ENCODE measurements at places on chromosomes 12 and 14. TPM values are rescaled to one million over a fixed set of nuclear protein-coding genes. Genes with fewer than 3 reads are reported as not detected.

Gene COCH
- 5.8 TPM for total RNA-seq

Gene PIP4K2C
- 12.3 TPM for total RNA-seq

Gene LMNTD1
- total RNA-seq = not detected

Gene OVCH1
- not detected for total RNA-seq

Gene TOMM20L
- total RNA-seq = not detected

Gene ART4
- total RNA-seq = not detected

GRCh38 chr14:26941521-26941920, 343.7 kb upstream of the NOVA1 start:
- DNase-seq = no peak

- no peak for DNase-seq
These were observed 84.6 kb upstream of the BCL2L14 start for GRCh38 chr12:11986165-11986564.

DNA sequence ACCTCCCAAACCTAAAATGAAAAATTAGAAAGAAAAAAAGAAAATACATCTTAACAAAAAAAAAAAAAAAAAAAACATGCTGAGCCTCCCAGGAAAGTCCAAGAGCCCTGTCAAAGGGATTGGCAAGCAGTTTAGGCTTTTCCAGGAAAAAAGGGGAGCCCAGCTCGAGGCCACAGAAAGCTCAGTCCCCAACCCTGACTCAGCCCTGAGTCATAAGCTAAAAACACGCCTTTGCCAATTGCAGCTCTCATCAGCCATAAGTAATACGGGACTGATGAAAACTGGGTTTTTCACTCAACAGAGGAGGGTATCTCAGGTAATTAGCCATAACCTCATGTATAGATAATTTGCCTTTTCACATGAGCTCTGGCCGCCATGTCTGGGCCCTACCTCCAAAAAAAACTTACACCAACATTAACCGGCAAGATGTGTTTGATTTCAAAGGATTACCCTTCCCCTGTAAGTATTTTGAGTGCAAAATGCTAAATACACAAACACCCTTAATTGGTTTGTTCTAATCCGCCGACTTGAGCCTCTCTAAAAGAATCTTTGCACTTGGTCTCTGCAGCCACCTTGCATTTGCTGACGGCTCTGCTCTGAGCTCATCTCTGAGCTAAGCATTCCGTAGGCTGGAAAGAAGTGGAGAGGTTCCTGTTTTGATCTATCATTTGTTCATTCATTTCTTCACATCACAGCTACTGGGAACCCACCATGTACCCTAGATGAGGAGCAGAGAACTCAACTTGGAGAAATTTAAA, 319.2 kb downstream of the BCL11B start:
- DNase-seq = peak; percentile 17

GRCh38 chr14:105529569-105530284, 3.3 kb downstream of the TMEM121 start:
- peak; percentile 70 for DNase-seq

- DNase-seq = no peak
These were observed 761.2 kb downstream of the NOVA1 start for GRCh38 chr14:25836636-25837035.

- no peak for DNase-seq
These were observed 170.4 kb upstream of the HIF1A start for GRCh38 chr14:61524936-61525292.

DNA sequence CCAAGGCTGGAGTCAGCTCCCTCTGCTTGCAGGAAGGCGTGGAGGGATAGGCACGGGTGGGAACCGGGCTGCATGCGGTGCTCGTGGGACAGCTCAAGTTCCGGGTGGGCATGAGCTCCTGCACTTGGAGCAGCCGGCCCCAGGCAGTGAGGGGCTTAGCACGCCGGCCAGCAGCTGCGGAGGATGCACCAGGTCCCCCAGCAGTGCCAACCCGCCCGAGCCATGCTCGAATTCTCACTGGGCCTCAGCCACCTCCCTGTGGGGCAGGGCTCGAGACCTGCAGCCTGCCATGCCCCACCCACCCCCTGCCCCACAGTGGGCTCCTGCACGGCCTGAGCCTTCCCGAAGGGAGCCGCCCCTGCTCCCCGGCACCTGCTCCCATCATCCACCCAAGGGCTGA, 1501.8 kb downstream of the AACS start:
- no peak for DNase-seq

DNA sequence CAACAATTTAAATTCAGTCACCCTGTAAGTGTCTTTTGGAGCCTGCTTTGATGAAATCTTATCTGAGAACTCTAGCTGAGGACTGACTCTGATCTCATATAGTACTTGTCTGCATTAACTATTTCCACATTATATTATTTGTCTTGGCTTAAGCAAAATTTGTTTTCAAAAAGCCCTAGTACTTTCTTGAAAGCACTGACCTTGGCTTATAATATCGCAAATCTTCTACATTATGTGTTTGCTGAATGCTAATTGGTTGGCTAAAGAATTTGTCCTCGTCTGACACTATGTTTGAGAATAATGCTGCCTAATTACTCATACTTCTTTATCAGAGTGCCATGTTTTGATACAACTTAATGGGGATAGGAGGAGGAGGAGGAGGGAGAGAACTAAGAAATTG, 46.9 kb upstream of the FLRT2 start:
- DNase-seq = no peak

- DNase-seq = no peak
These were observed 118.9 kb downstream of the SLC25A47 start for GRCh38 chr14:100442036-100442435.

DNA sequence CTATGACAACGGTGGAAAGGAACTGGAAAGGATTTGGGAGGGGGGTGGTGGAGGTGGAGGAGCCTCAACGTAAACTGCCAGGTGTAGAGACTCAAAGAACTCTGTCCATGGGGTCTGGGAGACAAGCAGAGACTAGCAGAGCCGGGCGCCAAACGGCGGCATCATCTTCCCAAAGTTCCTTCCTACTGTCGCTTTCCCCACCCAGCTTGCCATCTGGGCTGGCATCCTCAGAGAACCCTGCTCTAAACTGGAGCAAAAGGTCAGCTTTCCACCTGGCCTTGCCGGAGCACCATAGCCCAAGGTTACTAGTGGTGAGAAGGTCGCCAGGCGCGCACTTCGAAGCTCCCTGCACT, 4.0 kb upstream of the IRF2BPL start:
- no peak for DNase-seq

DNA sequence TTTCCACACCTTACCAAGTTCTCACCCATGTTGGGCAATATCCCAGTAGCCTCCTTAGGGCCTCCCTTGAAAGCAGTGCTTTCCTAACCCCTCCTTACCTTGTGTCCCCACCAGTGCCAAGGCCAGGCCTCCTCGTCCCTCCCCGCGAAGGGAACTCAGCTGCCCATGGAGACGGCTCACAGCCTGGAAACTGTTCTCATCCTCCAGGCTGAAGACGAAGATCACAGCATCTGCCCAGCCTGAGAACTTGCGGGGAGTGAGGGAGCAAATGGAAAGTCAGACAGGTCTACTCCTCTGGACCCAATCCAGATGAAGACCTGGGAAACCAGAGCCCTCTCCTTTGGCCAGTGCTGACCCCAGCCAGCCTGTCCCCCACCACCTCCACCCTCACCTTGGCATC, 4.6 kb downstream of the AGAP2 start:
- no peak for DNase-seq

- no peak for DNase-seq
These were observed 167.0 kb upstream of the FKBP4 start for GRCh38 chr12:2627835-2628191.

DNA sequence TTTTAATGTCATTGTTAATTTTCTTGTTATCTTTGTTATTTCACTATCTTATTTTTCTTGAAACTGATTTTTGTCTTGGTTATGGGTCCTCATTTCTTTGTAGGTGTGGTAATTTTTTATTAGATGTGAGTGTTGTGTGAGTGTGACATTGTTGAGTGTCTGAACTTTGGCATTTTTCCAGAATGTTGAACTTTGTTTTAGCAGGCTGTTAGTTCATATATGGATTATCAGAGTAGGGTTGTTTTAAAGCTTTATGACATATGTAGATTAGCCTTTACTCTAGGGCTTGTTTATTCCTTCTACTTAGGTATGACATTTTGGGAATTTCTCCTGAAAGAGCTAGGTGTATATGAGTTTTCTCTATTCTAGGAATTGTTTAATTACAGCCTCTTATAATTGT, 103.9 kb downstream of the ARID2 start:
- no peak for DNase-seq

DNA sequence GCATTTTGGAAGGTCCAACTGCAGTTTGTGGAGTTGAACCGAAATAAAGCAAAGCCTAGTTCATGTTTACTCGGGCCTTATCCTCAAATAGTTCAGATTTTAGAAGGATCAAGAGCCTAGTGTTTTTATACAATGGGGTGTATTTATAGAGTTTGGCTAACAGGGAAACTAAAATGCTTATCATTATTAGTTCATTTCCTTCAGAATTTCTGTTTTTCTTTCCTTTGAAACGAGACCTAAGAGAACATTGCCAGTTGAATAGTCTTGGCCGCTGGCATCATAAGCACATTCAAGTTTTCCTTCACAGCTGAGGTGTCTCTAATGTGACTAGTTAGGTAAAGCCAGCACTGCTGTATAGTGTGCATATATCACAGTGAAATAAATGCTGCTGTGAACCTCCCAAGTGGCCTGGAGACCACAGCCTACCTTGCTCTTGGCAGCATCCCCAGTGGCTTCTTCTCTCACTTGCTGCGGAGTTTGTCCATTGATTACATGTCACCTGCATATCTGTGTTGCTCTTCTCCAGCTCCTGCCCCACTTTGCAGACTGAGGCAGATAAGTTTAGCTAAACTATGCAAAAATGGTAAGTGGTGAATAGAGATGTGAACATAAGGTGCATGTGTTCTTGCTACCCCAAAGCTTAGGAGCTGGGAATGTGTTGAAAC, 88.8 kb downstream of the ANO6 start:
- DNase-seq = no peak

GRCh38 chr12:115755061-115755724, 522.3 kb downstream of the MED13L start:
- no peak for DNase-seq

GRCh38 chr12:83827860-83828259, 1084.7 kb downstream of the SLC6A15 start:
- no peak for DNase-seq

DNA sequence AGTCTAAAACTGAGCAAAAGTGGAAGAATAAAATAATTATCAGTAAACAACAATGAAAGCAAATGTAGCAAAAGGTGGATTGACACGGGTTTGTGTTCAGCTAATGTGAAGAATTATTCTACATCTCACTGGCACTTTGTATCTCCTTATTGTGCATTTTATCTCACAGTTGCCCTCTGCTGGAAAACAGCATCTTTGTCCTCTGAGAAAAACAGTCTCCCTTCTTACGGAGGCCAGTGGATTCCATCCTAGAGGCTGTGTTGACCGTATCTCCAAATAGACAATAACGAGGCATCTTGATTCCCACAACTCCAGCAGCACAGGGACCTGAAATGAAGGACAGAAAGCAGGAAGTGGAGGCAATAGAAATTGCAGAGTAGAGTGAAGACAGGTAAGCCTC, 51.3 kb upstream of the PLBD1 start:
- DNase-seq = no peak

- DNase-seq = no peak
These were observed 26.8 kb downstream of the DUSP6 start for GRCh38 chr12:89325495-89325894.

DNA sequence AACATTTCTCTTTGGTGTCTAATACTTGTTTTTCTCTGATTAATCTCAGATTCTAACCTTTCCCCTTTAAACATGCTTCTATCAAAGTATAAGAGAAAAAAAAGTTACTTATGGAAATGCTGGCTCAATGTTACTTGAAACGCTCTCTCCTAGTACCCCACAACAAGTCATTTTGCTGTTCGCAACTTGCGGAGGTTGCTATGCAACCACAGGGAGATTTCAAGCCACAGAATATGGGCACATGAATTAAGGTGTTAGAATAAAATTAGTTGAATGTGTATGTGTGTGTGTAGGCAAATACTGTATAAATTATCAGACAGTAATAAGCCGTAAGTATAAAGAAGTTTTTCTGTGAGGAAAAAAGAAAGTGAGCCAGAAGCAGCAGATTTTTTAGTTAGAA, 80.6 kb downstream of the CCDC59 start:
- DNase-seq = no peak

DNA sequence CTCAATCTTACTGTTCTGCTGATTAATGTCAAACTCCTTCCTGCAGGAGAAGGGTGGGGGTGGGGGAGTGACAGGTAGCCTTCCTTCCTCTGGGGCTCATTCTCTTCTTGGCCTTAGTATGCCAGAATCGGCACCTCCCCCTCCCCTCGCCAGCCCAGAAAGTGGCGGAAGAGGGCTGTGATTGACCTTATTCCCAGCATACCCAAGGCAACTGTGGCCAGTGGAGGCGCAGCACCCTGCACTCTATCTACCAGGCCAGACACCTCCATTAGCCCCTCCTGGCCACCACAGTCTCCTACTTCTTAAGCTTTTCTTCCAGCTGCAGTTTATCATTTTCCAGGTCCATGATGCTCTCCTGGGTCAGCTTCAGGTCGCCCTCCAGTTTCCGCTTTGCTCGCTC, 15.5 kb downstream of the MYH6 start:
- no peak for DNase-seq

- DNase-seq = no peak
These were observed 970.4 kb upstream of the TMEM132C start for GRCh38 chr12:127296591-127296990.

- DNase-seq = no peak
These were observed 762 bp downstream of the RABGGTA start for GRCh38 chr14:24270537-24271133.

DNA sequence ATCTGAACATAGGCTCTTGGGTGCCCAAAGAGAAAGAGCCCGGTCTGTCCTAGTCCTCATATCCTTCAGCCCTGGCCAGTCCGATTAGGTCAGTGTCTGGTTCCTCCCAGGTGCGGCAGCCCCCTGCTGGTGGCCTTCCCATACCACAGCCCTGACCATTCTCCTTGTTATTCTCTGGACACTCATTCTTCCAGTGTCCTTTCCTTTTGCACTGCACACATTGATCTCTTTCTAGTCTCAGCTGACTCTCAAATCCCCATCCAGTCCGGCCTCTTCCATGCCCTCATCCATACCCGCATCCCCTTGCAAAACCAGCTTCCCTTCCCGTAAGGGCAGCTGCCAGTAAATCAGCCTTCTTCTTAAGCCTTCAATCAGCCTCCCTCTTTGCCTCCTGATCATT, 1316.3 kb downstream of the TMEM121 start:
- DNase-seq = no peak
